ENCODE measurements at places on chromosomes 4 and X.

GRCh38 chr4:149291463-149291862 lies 524.2 kb downstream of the IQCM start:
- no peak for DNase-seq

- no peak for DNase-seq
Measured at GRCh38 chr4:131411393-131411792, 1737.7 kb upstream of the PCDH10 start.

DNA sequence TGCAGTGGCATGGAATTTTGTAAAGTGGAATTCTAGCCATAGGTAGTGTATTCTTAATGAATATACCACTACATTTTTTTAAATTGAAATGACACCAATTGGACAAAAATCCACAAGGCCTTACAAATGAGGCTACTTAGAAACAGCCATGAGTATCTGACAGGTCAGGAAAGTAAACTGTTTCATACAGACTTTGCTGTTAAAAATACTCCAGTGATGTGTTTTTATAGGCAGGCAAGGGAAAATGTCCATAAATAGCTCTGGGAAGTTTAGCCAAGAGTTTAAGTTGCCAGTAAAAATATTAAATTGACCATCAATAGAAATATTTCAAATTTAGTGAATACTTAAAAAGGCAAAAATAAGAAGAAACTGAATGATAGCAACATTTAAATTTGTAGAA lies 41.8 kb upstream of the PDLIM5 start:
- no peak for DNase-seq

DNA sequence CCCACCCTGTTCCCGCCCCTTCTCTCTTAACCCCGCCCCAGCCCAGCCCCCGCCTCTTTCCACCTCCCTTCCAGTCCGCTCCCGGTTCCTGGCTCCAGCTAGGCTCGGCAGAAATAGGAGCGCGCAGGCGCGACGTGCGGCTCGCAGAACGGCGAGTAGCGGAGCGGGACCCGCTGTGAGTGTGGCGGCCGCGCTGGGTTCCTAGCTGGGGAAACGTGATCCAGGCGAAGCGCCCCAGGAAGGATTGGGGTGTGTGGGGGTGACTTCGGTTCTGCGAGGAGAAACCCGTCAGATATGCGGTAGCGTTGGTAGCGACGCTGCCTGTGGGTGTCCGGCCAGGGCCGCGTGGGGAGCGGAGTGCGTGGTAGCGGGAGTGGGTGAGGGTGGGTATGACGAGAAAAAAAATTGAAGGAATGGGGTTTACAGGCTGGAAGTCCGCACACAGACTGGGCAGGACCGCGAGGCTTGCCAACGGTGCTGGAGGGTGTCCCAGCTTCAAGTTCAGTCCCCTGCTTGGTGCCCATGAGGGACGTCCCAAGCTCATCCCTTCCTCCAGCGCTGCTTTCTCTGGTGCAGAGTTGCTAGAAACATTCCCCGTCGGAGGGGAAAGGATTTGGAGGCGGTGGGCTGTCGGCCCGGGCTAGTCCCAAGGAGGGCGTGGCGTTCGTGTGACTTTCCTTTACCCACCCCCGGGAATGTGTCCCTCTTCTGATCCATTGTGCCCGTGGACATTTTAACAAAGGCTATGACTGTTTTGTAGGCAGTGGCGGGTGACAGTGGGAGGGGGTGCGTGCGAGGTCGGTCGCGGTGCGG lies at the start of gene PRRG1:
PRRG1 (plus strand) TSS at position 144 of the 813 bp plus-strand sequence. CDS start 56,886 bp downstream, outside the sequence.
- no peak for DNase-seq

DNA sequence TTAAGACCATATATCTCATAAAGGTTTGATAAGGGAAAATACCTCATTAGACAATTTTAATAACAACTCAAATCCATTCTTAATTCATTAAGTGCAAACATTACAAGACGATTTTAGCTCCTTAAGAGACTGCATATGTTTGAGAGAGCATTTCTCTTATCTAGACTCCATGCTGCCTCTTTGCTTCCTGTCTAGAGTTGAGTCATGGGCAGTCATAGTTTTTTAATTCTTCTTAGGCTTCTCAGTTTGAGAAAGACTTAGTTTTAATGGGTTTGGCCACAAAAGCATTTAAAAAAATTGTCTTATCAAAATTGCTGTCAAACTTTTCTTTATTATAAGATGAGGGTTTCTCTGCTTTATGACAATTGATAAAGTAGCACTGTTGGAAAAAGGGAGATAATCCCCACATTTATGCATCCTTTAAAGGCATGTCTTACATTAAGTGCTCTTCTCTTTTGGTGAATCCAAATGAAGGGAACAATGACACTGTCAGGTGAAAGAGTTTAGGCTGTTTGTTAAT lies 713.4 kb downstream of the PCDH18 start:
- peak; percentile 29 for DNase-seq

DNA sequence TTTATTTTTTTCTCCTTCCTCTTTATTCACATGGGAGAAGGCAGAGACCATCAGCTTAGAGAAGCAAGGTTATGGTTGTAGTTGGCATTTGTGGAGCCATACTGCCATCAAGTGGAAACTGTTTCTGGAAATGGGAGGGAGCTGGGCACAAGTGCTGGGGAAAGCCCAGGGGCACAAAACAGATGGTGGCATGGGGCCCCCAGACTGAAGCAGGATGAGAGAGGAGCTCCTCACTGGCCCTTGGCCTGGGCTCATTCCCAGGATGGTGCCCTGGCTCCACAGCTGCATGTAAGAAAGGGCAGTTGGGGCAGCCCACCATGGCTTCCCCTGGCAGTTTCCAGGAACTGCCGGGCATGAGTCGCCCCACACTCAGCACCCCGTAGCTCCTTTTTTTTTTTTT lies 59.2 kb downstream of the NBDY start:
- DNase-seq: peak; percentile 0

DNA sequence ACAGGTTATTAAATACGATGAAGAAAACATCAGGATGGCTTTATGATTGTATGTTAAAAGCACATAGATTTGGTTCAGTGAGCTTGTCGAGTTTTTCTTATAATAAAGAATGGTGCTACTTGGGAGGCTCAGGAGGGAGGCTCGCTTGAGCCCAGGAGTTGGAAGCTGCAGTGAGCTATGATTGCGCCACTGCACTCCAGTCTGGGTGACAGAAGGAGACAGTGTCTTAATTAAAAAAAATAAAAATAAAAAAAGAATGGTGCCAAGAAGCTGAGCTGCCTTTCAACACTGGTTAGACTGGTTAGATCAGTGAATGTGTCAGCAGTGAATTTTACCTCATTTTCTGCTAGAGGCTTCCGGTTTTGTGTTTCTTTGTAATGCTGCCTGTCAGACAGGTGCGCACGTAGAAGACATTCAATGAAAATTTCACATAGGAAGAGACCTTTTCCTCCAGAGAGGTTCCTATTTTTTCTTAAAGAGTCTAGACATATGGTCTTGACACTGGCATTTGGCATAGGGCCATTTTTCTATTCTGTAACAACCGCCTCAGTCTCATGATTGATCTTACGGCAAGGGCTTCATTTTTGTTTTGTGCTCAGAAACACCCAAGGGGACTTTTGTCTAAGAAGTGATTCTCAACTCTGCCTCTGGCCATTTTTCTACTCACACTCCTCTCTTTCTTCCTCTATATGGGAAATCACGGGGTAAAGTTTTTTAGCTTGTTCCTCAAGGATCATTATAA lies 15.0 kb upstream of the ARSF start:
- no peak for DNase-seq

DNA sequence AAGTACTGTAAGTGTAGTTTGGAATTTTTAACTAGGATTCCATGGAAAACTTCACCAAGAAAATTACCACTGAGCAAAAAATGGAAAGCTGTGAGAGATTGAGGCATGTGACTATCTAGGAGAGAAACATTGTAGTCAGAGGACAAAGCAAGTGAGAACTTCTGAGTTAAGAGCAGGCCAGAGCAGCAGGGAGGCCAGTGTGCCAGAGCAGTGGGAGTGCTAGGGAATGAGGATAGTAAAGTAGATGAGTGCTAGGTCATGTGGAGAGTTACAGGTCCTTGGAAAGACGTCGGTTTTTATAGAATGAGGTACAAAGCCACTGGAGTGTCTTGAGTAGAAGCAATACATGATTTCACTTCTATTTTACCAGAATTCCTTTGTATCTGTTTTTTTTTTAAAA lies 52.7 kb upstream of the FAT4 start:
- no peak for DNase-seq

DNA sequence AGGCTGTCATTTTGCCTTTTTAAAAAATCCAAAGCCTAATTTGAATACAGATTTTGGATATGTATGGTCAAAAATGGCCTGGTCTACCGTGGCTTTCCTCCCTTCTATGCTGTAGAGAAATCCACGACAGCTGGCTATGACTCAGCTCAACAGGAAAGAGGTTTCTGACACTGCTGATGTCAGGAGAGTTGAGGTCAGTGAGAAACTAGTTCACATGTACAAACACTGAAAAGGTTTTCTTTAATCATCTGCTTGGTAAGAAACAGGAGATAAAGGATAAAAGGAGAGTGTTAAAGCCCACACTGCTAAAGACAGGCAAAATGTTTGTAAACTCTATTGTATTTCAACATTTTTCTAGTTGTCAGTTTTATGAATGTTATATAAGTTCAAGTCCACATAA lies 113.9 kb downstream of the NYX start:
- peak; percentile 49 for DNase-seq

DNA sequence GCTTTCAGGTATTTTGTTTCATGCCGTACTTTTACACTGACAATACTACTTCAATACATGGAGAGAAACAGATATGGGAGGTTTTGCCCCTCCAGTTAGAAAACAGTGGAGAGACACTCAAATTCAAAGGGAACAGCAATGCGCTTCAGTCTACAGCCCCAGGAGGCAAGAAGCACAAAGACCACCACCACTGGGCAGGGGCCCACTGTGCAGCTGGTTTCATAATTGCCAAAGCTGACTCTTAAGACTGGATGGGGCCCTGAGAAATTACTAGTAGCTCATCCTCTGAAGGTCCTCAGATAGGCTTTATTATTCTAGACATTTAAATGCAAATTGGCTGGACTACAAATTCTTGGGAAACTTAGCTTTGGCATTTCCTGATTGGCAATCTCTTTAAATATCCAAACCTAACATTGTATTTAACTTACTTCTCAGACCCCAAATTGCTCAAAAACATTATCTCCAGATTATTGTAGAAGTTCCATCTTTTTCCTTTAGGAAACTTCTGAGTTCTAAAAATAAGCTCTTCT lies 85.9 kb upstream of the GPR34 start:
- no peak for DNase-seq

DNA sequence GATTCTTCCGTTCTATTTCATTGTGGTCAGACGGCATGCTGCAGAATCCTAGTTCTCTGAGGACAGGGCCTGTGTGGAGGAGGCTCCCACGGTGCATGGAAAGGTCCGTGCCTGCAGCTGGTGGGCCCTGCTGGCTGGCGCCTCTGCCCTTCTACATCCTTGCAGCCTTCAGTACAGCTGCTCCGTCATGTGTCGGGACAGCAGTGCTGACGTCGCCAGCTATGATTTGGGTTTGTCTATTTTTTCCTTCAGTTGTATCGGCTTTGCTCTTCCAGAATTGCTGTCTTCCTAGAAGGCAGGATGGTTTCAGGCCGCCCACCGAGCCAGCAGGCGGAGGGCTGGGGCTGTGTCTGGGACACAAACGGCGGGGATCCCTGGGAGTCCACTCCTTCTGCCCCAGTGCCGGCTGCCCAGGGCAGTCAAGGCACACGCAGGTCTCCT lies 32.1 kb upstream of the CPLX1 start:
- no peak for DNase-seq

- no peak for DNase-seq
Measured at GRCh38 chr4:86558797-86559196, 35.3 kb upstream of the PTPN13 start.

DNA sequence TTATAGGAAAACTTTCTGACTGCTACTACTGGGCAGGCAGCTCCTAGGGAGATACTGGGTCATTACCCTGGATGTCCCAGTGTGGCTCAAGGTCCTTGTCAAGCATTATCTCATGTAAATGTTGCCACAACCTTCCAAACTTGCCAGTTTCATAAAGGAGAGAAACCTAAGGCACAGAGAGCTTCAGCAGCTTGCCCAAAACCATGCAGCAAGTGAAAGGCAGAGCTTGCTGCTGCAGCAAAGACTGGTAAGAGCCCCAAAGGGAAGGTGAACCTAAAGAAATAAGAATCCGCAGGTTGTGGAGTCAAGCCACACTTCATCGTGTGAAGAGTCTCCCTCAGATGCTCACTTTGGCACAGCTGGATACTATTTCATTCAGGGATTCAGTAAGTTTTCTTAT lies 2.3 kb downstream of the MPP1 start:
- DNase-seq: no peak

DNA sequence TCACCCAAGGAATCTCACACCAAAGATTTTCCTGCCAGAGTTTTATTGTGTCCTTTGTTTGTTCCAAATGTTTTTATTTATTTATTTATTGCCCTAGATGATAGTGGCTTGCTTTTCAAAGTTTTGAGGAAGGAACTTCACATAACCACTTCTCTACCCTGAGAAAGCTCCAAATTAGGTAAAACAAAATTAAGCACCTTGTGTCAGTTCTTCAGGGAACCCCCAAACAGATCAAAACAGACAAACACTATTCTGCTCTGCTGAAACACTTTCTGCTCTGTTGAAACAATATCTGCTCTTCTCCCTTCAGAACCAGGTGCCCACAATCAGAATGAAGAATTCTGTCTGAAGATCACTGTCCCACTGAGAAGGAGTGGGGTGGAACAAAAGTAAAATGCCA lies 16.5 kb upstream of the CYBB start:
- DNase-seq: no peak

DNA sequence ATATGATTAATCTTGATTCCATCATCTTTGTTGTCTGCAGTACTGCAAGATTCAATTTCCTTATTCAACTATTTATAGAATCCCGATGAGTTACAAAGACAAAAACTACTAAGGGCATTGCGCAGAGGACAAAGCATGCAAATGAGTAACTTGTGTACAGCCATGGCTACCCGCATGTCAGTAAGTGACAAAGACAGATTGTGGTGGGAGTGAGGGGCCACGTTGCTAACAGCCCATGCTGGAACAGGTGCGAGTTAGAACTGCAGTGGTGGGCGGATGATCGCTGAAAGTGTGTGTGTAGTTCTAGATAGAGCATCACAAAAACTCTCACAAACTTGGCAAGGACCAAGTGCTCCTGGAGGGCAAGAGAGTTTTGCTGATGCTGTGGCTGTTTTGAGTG lies 49.5 kb downstream of the ACOX3 start:
- DNase-seq: no peak

DNA sequence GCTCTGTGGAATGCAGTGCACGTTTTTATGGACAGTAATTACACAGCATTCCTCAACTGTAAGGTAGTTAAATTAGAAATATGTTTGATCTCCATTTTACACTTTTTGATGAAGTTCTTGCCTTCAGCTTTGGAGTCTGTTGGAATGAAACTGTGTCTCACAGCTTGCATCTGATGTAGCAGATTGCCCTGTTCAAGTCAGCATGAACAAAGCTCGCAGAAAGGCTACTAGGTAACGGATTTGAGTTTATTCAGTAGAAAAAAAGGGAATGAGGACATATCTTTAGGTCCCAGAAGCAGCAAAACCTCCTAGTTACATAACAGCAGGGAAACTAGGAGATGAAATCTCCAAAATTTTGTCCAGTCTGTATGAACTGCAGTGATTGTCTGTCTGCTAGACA lies 24.3 kb upstream of the CBLL2 start:
- no peak for DNase-seq
